Lung (tissue), 17 donors: ENCODE measurements at places on chromosomes 5 and 9.

DNA sequence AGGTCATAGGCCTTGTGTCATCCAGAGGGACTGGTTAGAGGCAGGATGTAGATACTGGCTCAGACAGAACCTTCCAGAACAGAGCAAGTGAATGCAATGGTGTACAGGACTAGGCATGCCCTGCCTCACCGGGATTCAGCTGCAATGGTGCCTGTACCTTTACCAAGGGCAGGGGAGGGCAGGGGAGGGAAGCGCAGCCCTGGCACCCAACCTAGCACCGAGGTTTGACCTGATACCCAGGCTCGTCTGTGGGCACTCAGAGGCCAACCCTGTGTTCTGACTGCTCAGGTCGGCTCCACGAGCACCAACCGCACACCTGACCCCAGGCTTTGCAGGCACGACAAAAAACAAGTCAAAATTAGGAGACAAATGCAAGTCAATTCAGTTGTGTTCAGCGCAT lies 47.3 kb upstream of the GFPT2 start:
- H3K4me3 ChIP-seq: no peak overlapping the region
- no peaks in the 10 kb centered on the region for H3K4me1 ChIP-seq
- H3K36me3 ChIP-seq: no peaks in the 10 kb centered on the region
- H3K27ac ChIP-seq: no peak overlapping the region
- no peak for DNase-seq

DNA sequence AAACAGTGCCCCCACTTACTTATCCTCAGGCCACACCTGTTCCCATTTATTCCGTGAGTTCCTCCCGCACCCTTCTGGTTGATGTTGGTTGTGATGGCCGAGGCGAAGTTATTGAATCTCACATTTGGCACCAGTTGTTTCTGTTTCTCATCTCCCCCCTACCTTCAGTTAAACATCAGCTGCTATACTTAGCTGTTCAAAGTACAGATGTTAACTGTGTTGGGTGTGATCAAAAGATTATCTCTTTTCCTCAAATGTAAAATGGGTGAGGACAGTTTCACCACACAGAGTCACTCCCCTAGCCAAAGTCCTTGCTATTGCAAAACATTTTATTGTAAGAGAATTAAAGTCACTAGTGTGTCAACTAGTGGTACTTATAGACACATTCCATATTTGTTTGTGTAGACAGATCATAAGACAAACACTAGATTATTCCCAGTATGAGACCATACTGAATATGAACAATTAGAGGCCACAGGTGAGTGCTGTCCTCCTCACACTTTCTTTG lies 43.2 kb upstream of the PRSS3 start:
- H3K4me1 ChIP-seq: no peaks in the 10 kb centered on the region
- no peaks in the 10 kb centered on the region for H3K36me3 ChIP-seq
- H3K27me3 ChIP-seq: peaks cover 6% of the 10 kb centered on the region
- DNase-seq: no peak
- no peak overlapping the region for H3K27ac ChIP-seq

GRCh38 chr9:109385499-109385898 lies 64.6 kb upstream of the EPB41L4B start:
- H3K27ac ChIP-seq: no peak overlapping the region
- peaks cover 13% of the 10 kb centered on the region for H3K36me3 ChIP-seq
- DNase-seq: no peak
- no peak overlapping the region for H3K4me3 ChIP-seq

DNA sequence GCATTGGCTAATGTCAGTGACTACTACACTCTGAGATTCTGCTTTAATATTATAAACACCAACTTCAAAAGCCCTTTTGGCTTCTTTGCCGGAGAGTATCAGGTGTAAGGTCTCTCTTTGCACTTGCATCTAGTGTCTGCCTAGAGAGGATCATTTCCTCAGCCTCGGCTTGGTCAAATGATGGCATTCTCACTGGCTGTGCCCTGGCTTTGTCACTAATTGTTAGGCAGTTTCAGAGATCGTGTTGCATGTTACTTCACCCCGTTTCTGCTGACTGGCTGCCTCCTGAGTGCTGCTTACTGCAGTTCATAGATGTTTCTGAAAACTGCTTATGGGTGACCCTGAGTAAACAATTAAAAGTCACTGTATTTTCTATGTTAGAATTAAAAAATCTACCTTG lies 48.8 kb downstream of the SLC1A3 start:
- no peaks in the 10 kb centered on the region for H3K27me3 ChIP-seq
- DNase-seq: peak; percentile 33
- peak overlapping the region; percentile 24 for H3K27ac ChIP-seq
- peaks cover 14% of the 10 kb centered on the region for H3K4me1 ChIP-seq
- H3K36me3 ChIP-seq: no peaks in the 10 kb centered on the region
- H3K4me3 ChIP-seq: no peak overlapping the region

DNA sequence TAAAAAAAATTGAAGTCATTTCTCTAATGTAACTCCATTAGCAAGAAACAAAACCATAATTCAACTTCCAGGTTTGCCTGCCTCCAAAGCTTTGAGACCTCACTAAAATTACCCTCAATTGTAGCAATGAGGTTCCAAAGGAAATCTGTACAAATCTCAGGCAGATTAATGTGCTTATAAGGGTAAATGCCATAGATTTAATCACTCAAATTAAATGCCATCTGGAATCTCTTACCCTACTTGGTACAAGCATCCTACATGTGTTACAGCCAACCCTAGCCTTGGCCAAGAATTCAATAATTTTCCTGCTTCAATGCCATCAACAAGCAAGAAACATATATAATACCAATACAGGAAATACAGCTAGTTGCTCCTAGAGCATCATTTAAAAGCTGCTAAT lies 452.8 kb downstream of the RAB3C start:
- H3K4me3 ChIP-seq: no peak overlapping the region
- H3K27me3 ChIP-seq: no peaks in the 10 kb centered on the region
- peaks cover 41% of the 10 kb centered on the region for H3K4me1 ChIP-seq
- DNase-seq: no peak
- no peak overlapping the region for H3K27ac ChIP-seq

DNA sequence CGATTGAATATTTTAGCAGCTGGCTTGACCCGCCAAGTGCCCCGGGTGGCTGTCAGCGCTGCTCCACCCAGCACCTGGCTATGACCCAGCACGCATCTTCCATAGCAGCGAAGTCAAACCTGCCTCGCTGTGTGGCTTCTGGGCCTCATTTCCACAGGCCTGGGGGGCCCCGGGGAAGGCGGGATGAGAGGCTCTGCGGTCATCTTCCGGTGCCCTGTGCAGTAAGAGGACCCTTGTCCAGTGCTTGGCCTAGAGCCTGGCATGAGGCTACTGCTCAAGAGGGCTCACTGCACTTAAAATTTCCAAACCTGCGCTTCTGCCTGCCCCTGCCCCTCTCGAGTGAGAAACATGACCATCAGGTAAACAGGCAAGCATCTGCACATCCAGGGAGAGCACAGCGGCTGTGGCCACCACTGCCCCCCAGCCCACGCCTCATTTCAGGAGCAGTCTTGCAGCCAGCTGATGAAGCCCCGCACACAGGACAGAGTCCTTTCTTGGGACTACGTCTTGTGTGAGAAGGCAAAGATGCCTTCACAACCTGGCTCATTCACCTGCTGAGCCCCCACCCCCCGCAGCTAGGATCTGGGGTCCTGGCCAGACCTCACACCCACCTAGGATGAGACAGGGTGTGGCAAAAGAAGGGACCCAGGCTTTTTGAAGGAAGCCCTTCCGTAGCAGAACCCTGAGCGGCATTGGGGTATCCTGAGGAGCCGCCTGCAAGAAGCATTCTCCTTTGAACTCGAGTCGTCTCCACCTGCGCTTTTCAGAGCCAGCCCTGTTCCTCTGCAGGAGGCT lies 69.5 kb upstream of the UNC5A start:
- no peak overlapping the region for H3K27ac ChIP-seq
- H3K36me3 ChIP-seq: no peaks in the 10 kb centered on the region
- no peak overlapping the region for H3K4me3 ChIP-seq
- peaks cover 15% of the 10 kb centered on the region for H3K4me1 ChIP-seq
- peaks cover 58% of the 10 kb centered on the region for H3K27me3 ChIP-seq

- peaks cover 26% of the 10 kb centered on the region for H3K4me1 ChIP-seq
- DNase-seq: no peak
- H3K36me3 ChIP-seq: no peaks in the 10 kb centered on the region
- H3K27ac ChIP-seq: no peak overlapping the region
These were observed 83.9 kb upstream of the CXCL14 start for GRCh38 chr5:135662683-135663082.

GRCh38 chr9:131645078-131645776 lies 94.6 kb downstream of the RAPGEF1 start:
- no peak for DNase-seq
- H3K4me1 ChIP-seq: no peaks in the 10 kb centered on the region
- H3K4me3 ChIP-seq: no peak overlapping the region

- no peak overlapping the region for H3K27ac ChIP-seq
- DNase-seq: no peak
- no peaks in the 10 kb centered on the region for H3K36me3 ChIP-seq
- H3K4me3 ChIP-seq: no peak overlapping the region
- no peaks in the 10 kb centered on the region for H3K4me1 ChIP-seq
- H3K27me3 ChIP-seq: no peaks in the 10 kb centered on the region
These were observed 966.9 kb downstream of the TAF11L14 start for GRCh38 chr5:18601185-18601584.

DNA sequence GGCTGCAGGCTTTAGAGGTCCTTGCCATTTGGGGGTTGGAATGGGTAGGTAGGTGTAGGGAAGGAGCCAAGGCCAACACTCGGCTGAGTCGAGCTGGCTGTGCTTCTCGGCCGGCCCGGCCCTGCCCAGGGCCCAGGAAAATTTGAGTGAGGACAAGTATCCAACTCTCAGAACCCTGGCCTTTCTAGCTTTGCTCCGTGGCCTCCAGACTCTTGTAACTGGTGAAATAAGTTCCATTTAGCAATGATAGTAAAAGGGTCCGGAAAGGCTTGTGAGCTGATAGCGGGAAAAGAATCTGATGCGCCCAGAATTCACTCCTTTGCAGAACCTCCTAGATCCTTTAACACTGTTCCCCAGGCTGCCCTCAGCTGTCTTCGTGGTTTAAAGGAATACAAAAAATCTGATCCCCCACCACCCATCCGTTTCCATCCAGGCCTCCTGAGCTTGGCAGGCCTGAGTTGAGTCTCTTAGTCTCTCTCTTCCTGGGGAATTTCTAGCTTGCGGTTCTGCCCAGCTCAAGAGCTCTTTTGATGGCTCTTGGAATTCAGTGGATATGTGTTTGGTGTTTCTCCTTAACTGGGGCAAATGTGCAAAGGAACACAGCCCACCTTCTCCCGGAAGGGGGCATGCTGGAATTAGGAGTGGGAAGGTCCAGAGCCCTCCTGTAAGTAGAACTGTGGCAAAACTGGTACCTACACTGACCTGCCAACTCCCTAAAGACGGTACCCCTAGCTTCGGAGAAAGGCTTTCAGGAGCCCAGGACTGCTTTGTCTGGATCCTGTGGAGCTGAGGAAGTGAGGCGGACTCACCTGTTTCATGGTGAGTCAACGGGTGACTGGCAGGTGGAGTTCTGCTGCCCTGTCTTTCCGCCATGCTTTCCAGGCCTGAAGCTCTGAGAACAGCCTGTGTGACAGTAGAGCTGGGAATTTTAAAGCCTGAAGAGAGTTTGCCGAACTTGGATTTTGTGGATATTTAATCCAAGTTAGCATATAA lies 1.7 kb downstream of the DMRT3 start:
- no peak overlapping the region for H3K27ac ChIP-seq
- no peaks in the 10 kb centered on the region for H3K4me1 ChIP-seq
- H3K27me3 ChIP-seq: peaks cover 86% of the 10 kb centered on the region
- no peak for DNase-seq

GRCh38 chr5:60260658-60261057 lies 367.1 kb upstream of the PDE4D start:
- H3K36me3 ChIP-seq: no peaks in the 10 kb centered on the region
- H3K4me1 ChIP-seq: no peaks in the 10 kb centered on the region
- H3K27ac ChIP-seq: no peak overlapping the region
- H3K27me3 ChIP-seq: no peaks in the 10 kb centered on the region
- H3K4me3 ChIP-seq: no peak overlapping the region

- H3K4me3 ChIP-seq: no peak overlapping the region
- H3K27me3 ChIP-seq: no peaks in the 10 kb centered on the region
- H3K4me1 ChIP-seq: peaks cover 49% of the 10 kb centered on the region
- peak overlapping the region; percentile 17 for H3K27ac ChIP-seq
- H3K36me3 ChIP-seq: peaks cover 3% of the 10 kb centered on the region
These were observed 5.8 kb downstream of the ANXA6 start for GRCh38 chr5:151151793-151152192.

GRCh38 chr5:39356263-39356662 lies 8.0 kb downstream of the C9 start:
- no peak overlapping the region for H3K4me3 ChIP-seq
- H3K27ac ChIP-seq: no peak overlapping the region
- H3K36me3 ChIP-seq: no peaks in the 10 kb centered on the region
- H3K4me1 ChIP-seq: no peaks in the 10 kb centered on the region

GRCh38 chr9:99105152-99106043 lies 485 bp downstream of the TGFBR1 start:
- H3K36me3 ChIP-seq: no peaks in the 10 kb centered on the region
- DNase-seq: peak; percentile 71
- peaks cover 15% of the 10 kb centered on the region for H3K4me1 ChIP-seq

- peaks cover 29% of the 10 kb centered on the region for H3K4me1 ChIP-seq
- H3K27me3 ChIP-seq: no peaks in the 10 kb centered on the region
- H3K27ac ChIP-seq: no peak overlapping the region
- no peak overlapping the region for H3K4me3 ChIP-seq
These were observed 283.0 kb downstream of the AOPEP start for GRCh38 chr9:95009459-95009858.

GRCh38 chr5:148107608-148108007 lies 43.8 kb downstream of the SPINK5 start:
- H3K27ac ChIP-seq: no peak overlapping the region
- peak; percentile 29 for DNase-seq
- no peaks in the 10 kb centered on the region for H3K4me1 ChIP-seq
- H3K27me3 ChIP-seq: no peaks in the 10 kb centered on the region

- DNase-seq: peak; percentile 43
- peak overlapping the region; percentile 90 for H3K27ac ChIP-seq
- peaks cover 2% of the 10 kb centered on the region for H3K36me3 ChIP-seq
- no peaks in the 10 kb centered on the region for H3K27me3 ChIP-seq
- H3K4me1 ChIP-seq: peaks cover 13% of the 10 kb centered on the region
These were observed 92.7 kb downstream of the DAB2IP start for GRCh38 chr9:121744002-121744686.

GRCh38 chr5:154858972-154859871 lies 795 bp downstream of the CNOT8 start:
- peak overlapping the region; percentile 89 for H3K4me3 ChIP-seq
- peak overlapping the region; percentile 100 for H3K27ac ChIP-seq
- DNase-seq: peak; percentile 51

DNA sequence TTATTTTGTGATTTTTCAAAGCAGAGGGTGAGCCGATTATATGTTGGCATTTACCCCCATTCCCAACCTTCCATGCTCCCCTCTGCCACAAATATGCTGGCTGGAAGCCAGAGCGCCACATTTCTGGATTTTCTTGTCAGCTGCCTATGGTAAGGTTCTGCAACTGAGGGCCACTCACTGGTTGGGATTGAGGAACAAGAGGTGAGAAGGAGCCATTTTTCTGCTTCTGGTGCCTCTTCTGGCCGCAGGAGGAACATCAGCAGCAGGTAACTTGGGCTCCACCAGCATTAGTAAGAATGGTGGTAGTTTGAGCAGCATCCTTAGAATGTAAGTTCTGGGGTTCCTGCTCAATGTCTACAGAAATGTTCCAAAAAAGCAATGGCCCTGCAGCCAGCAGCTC lies 159.5 kb upstream of the MAST4 start:
- DNase-seq: no peak
- no peaks in the 10 kb centered on the region for H3K36me3 ChIP-seq
- no peak overlapping the region for H3K4me3 ChIP-seq
- peaks cover 8% of the 10 kb centered on the region for H3K4me1 ChIP-seq

GRCh38 chr9:106059886-106060285 lies 365.5 kb downstream of the TMEM38B start:
- no peaks in the 10 kb centered on the region for H3K4me1 ChIP-seq
- DNase-seq: no peak
- no peak overlapping the region for H3K4me3 ChIP-seq
- H3K27ac ChIP-seq: no peak overlapping the region
- H3K27me3 ChIP-seq: no peaks in the 10 kb centered on the region

GRCh38 chr5:175696855-175697198 lies 39.0 kb downstream of the HRH2 start:
- no peak for DNase-seq
- H3K27ac ChIP-seq: no peak overlapping the region
- H3K4me3 ChIP-seq: no peak overlapping the region
- no peaks in the 10 kb centered on the region for H3K27me3 ChIP-seq
